ENCODE measurements at places on chromosomes 1 and 21.

DNA sequence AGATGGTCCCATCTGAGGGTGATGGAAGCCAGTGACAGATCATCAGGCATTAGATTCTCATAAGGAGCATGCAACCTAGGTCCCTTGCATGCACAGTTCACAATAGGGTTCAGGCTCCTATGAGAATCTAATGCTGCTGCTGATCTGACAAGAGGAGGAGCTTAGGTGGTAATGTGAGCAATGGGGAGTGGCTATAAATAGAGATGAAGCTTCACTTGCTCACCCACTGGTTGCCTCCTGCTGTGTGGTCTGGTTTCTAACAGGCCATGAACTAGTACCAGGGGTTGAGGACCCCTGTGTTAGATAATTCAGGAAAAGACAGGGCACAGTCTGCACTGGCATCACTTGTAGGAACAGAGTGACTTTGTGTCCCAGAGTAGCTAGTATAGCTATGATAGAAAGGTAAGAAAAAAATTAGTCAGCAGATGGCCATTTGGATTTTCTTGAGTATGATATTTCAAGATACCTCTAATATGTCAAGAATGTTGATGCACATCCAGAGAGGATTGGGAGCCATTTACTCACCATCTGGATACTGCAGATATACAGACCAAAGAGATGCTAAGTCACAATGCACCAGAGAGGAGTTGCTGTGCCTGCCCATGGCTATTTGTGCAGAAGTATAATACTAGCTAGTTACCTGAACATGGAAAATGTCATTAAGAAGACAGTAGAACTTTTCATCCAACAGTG, 53.6 kb downstream of the ADCY10 start:
- DNase-seq, result no peak

GRCh38 chr1:96730574-96731298, 9.2 kb downstream of the PTBP2 start:
- DNase-seq, result no peak

GRCh38 chr1:211336775-211337174, 10.1 kb downstream of the TRAF5 start:
- no peak for DNase-seq

GRCh38 chr1:200035956-200036618, 8.6 kb downstream of the NR5A2 start:
- DNase-seq, result no peak

DNA sequence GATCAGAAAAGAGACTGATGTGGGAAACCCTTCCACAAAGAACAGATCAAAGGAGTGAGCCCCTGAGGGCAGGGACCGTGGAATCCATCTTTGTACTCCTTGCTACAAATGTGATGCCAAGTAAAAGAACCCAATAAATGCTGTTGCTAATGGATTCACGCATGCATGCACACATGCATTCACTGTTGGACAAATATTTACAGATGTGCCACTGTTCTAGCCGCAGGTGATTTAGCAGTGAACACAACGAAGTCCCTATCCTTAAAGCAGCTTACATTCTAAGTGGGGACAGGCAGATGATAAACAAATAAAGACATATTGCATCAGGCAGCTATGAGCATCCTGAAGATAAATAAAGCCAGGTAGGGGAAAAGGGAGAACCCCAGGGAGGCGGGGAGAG, 67.8 kb downstream of the ITPKB start:
- DNase-seq, result peak; percentile 88

DNA sequence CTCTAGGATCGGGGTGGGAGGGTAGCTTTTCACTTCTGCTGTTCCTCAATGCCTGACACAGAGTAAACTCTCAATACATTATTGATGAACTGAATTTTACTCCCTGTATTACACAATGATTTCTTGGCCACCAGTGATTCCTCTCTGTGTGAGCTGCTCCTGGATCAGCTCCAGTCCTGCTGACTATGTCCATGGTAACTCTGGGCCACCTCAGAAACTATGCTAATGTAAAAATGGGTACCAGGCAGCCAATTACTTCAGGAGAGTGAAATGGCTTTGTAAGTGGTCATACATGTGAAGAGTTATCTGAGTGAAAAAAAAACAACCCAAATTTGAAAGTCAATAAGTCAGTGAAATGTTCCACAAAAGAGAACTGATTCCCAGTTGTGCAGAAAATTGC, 311.0 kb downstream of the KCNH1 start:
- DNase-seq, result no peak

DNA sequence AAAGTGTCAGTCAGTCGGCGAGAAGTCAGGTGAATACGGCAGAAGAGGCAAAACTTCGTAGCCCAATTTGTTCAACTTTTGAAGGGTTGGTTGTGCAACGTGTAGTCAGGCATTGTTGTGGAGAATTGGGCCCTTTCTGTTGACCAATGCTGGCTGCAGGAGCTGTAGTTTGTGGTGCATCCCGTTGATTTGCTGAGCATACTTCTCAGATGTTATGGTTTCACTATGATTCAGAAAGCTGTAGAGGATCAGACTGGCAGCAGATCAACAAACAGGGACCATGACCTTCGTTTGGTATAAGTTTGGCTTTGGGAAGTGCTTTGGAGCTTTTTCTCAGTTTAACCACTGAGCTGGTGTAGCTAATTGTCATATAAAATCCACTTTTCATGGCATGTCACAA, 190.2 kb upstream of the ADAMTS5 start:
- DNase-seq, result no peak

GRCh38 chr1:56189946-56190805, 389.2 kb downstream of the PLPP3 start:
- no peak for DNase-seq

GRCh38 chr1:201921952-201922558, 24.3 kb downstream of the LMOD1 start:
- DNase-seq, result no peak

DNA sequence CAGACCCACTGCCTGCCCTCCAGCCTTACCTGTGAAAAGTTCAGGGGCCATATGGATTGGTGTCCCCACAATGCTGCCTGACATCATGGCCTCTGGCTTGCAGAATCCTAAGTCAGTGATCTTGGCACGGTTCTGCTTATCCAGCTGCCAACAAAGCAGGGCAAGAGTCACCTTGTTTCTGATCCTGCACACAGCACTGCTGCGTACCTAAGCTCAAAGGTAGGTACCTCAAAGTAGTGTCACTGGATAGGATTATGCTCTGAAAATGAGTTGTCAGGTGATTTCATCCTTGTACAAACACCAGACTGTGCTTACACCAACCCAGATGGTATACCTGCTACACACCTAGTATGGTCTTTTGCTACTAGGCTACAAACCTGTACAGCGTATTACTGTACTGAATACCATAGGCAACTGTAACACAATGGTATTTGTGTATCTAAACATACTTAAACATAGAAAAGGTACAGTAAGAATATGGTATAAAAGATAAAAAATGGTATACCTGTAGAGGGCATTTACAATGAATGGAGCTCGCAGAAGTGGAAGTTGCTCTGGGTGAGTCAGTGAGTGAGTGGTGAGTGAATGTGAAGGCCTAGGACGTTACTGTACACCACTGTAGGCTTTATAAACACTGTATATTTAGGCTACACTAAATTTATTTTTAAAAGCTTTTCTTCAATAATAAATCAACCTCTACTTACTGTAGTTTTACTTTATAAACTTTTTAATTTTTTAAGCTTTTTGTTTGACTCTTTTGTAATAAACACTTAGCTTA, 29.1 kb upstream of the RBBP5 start:
- no peak for DNase-seq

GRCh38 chr1:117620440-117620839, 14.6 kb downstream of the TENT5C start:
- no peak for DNase-seq

- no peak for DNase-seq
Measured at GRCh38 chr1:244155661-244156060, 104.6 kb downstream of the ZBTB18 start.

GRCh38 chr1:94245747-94246438, 8.5 kb upstream of the ARHGAP29 start:
- DNase-seq, result no peak

DNA sequence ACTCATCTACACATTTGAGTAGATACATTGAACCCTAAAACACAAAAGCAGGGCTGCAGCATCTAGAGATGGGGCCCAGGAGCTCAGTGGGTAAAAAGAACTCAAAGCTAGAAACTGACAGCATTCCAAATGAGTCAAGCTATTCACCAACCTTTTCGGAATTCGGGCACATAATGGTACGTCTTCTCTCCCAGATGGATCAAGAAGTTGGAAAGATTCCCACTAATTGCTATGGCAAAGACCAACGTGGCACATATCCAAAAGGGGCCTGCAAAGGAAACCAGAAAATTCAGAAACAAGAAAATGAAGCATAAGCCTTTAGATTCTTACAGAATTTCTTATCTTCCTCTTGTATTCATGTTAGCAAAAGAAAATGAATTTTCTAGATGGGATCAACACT, 18.4 kb downstream of the YIPF1 start:
- DNase-seq, result no peak

- no peak for DNase-seq
Measured at GRCh38 chr1:236800623-236801022, 5.5 kb downstream of the MTR start.

DNA sequence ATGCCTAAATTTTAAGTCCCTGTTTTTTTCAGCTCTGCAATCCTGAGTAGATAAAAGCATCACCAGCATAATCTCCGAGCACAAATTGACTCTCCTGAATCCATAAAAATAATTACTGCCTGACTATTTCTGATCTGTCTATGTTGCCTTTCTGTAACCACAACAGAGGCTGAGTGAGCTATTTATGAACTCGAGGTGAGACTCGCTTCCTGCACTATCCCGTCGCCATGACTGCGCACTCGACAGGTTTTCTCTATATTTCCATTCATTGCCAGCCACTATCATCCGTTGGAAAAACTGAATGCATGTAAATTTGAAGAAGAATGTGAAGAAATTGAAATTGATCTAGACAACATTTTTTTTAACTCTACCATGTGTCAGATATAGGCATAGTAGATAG, 897.2 kb downstream of the ADGRL2 start:
- DNase-seq, result peak; percentile 69

GRCh38 chr1:85612704-85613361, 32.3 kb downstream of the CCN1 start:
- DNase-seq, result no peak

DNA sequence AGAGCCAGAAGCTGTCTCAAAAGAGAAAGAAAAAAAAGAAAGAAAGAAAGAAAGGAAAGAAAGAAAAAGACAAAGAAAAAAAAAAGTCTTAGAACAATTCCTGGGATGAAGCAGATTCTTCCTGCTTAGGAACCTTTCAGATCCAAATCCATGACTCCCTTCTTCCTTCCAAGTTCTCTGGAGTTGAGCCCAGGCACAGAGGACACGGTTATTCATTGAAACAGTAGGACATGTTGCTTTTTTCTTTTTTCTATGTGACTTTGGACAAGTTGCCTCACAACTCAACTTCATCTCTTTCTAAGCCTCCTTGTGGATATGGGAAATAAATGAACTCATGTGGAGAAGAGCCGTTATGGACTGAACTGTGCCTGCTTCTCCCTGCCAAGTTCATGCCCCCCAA, 14.7 kb upstream of the TNFRSF8 start:
- no peak for DNase-seq

- DNase-seq, result no peak
Measured at GRCh38 chr1:24946861-24947658, 17.0 kb upstream of the RUNX3 start.

DNA sequence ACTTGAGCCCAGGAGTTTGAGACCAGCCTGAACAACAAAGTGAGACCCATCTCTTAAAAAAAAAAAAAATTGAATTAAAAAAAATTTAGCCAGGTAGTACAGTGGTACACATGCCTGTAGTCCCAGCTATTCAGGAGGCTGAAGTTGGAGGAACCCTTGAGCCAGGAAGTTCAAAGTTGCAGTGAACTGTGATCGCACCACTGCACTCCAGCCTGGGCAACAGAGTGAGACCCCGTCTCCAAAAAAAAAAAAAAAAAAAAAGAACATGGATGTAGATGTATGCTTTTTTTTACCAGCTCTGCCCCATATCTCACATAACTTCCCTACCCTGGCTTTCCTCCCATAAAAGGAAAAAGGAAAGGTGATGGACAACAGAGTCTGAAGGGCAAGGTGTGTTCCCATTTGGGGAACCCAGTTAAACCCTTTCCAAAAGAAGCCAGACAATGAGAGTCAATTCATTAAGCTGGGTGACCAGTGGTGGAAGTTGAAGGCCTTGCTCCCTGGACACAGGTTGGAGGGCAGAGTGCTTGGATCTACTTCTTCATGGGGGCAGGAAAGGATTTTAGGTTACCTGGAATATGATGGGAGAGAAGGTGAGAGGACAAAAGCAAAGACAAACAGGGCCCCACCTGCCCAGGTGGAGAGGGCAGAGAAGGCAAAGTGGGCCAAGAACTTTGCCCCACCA, 2.9 kb downstream of the KRTCAP2 start:
- no peak for DNase-seq

DNA sequence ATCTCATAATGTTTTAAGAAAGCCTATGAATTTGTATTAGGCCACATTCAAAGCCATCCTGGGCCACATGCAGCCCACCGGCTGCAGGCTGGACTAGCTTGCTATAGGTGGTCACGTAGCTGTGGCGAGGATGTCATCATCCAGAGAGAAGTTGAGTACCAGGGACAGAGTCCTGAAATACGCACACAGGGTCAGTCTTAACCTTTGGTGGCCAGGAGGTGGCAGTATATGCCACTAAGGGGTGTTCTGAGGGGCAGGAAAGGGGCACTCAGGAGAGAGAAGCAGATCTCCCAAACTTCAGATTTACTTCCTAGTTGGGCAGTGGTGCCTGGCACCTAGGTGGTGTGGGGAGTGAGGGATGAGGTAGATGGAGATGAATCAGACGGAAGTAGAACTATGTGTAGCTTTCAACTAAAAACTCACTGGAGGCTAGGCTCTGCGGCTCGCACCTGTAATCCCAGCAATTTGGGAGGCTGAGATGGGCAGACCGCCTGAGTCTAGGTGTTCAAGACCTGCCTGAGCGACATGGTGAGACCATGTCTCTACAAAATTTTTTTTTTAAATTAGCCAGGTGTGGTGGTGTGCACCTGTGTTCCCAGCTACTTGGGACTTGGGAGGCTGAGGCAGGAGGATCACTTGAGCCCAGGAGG, 16.3 kb upstream of the CDK18 start:
- peak; percentile 84 for DNase-seq

- DNase-seq, result no peak
Measured at GRCh38 chr1:50074931-50075330, 33.8 kb upstream of the ELAVL4 start.

GRCh38 chr1:247539215-247539614, 3.0 kb upstream of the OR2C3 start:
- no peak for DNase-seq

DNA sequence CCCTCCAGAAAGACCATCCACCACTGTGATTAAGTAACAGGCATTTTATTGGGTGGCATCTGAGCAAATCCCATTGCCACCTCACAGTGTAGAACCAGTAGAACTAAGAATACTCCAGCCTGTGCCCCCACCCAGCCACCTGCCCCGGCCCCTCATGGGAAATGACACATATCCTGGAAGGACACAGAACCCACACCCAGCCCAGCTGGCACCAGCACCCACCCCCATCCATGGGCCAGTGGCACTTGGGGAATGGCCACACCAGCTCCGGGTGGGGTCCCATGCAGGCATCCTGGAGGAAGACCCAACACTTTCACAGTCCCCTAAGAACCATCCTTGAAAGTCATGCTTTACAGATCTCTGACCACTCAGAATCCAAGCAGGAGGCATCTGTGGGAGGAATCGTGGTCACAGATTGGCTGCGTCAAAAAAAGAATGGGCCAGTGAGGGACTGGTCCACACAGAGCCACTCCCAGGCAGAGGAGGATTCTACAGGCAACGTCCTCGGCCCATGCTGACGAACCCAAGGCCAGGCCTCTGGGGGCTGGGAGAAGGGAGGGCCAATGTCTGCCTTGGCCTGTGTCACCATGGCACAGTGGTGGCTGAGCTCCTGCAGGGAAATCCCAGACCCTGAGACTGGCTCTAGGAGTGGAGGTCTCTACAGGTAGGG, 12.1 kb upstream of the TAS1R2 start:
- DNase-seq, result no peak

All from NCI-H2081 (cell line).